ENCODE measurements at places on chromosomes 2 and 18.

DNA sequence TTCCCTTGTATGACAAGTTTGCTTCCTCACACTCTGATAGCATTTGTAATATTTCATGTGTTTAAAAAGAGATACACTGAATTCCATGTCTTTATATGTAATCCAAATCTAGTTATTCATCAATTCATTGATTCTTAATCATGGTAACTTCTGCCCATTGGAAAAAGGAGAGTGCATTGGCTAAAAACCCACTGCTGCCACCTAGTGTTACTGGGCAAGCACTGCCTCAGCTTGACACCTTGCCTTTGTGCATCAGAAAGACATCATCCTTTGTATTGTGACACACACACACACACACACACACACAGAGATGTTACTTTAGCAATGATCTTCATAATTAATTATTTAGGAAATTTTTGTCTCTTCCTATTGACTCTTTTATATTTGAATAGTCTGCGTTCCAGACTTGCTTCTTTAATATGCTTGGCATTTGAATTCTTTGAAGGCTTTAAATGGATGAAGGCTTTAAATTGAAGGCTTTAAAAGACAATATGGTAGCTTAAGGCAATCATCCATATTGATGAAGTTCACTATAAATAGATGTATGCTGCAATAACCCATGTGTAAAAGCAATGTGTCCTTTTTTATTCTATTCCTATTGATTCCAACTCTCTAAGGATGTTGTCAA is 414.2 kb upstream of the CHST9 start:
- DNase-seq = peak; percentile 21

DNA sequence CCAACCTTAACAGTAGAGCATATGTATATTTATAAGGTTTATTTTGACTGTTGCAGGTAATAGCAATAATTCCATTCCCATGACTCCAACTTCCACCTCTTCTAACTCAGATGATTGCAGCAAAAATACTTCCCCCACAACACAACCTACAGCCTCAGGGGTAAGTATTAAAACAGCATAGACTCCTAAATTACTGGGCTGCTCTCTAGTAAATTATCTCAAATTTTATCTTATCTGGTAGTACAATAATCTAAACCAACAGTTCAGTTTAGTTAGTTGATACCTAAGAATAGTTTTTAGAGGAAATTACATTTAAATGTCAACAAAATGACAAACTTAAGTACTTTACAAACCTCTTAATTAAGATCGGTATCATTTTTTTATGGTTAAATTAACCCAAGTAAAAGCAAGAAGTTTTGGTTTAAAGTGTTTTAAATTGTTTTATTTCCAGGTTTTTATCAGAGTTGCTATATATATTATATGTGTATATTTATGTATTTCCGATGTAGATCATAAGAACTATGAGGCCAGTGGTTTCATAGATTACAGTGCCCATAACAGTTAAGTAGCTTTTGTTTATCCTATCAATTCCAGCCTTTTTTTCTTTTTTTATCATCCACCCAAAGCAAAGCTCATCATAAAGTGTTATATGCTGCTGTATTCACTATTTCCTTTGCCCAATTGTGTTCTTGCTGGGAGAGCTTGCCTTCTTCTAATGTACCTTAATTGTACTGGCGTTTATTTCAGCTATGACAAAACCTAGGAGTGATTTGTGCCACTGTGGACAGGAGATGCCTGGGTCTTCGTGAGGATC is 13.7 kb downstream of the GATA6 start:
- no peak for DNase-seq

DNA sequence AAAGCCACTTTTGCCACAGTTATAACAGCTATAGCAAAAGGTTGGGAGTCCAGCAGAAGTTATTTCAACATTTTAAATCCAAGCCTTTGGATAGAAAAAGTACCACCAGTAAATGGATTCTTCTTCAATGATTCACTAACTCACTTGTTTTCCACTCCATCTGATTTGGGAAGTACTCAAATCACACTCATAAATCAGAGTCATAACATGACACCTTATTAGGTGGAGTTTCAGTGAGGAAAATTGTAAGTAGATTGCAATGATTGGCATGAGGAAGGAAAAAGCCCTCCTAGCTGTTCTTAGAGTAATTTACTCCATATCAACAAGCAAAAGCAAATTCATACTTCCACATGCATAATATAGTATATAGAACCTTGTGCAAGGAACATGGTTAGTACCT is 132.9 kb downstream of the NR4A2 start:
- DNase-seq = no peak

DNA sequence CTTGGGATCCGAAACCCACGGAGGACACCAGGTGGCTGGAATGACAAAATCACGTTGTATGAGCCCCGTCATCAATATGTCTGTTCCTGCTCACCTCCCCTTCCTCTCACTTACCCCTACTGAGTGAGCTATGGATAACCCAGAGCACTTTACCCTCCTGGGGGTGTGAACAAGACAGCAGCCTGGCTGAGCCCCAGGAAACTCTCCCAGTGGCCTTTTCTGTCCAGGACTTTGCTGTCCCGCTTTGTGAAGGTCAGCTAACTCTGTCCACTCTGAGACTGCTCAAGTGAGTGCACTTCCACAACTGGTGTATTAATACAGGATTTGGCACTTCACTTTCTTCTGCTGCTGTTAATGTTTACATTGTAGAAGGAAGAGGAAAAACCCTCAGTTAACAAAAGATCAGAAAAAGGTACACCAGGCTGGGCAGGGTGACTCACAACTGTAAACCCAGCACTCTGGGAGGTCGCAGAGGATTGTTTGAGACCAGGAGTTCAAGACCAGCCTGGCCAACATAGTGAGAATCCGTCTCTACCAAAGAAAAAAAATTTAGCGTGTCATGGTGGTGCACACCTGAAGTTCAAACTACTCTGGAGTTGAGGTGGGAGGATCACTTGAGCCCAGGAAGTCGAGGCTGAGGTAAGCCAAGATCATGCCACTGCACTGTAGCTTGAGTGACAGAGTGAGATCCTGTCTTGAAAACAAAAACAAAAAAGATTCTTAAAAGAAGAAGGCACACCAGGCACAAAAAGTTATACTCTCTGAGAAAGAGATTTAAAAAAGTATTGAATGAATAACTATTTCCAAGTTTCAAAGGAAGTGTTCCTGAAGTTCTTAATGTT is 90.3 kb downstream of the CLHC1 start:
- DNase-seq = no peak

DNA sequence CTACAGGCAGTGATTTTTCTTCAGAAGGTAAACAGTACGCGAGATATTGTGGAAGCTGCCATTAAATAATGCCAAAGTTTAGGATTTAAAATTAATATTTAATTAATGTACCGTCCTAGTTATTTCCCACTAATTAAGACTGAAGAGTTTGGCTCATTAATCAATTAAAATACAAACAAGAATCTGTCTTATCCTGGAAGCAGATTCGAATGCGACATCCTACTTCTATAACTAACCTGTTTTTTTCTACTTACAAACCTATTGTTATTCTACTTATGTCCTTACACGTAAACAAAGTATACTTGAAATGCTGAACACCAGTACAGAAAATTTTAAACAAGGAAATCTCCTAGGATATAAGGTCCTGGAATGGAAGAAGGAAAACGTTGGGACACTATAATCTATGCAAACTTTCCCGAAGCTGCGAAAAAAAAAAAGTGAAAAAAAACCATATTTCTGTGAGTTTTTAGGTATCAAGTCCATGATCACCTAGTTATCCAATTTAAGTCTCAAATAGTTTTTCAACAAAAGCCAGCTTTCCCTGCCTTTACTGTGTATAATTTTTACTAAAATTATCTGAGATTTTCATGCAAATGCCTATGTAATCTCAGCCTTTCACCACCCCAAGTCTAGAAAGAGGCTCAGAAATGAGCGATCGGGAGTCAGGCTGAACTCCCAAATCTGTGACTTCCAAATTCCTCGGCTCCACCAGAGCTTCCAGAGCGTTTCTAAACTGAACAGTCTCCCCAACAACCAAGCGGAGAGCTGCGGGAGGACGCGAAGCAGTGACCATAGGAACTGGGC is 1.2 kb upstream of the C2orf15 start:
- no peak for DNase-seq

DNA sequence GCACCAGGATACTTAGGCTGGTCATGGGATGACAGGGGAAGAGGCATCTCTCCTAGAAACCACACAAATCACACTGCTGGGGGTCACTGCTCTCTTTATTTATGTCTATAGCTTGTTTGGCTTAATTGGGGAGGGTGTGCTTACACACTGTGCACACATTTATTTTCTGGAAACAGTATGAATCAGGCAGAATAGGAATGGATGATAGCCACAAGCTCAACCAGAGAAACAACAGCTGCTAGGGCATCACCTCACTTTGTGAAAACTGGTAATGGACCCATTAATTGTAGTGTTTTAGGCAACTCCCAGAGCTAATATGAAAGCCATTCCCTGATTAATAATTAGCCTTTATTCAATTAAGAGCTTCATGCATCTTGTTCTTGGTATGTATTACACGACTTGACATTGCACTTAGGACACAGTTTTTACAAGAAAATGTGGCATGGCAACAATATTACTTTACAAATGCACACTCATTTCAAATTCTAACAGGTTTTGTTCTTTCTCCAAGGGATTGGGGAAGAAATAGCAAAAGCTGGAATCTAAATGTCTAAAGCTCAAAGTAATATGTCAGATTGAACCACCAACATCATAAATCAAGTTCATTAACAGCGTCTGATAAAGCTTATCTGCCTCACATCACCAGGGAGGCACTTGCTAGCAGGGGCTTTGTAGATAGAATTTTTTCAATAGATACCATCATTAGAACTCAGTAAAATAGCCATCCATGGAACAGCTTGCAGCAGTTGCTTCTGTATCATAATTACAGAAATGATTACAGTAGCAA is 361.9 kb upstream of the FSHR start:
- no peak for DNase-seq

- DNase-seq = no peak
Measured at GRCh38 chr2:8799004-8799403, 38.4 kb downstream of the KIDINS220 start.

GRCh38 chr2:101264360-101264939 is 11.8 kb downstream of the CNOT11 start:
- DNase-seq = no peak

GRCh38 chr2:68912111-68912510 is 40.6 kb downstream of the GKN2 start:
- DNase-seq = no peak

GRCh38 chr2:227388537-227389011 is 825 bp upstream of the SCYGR1 start:
- no peak for DNase-seq

DNA sequence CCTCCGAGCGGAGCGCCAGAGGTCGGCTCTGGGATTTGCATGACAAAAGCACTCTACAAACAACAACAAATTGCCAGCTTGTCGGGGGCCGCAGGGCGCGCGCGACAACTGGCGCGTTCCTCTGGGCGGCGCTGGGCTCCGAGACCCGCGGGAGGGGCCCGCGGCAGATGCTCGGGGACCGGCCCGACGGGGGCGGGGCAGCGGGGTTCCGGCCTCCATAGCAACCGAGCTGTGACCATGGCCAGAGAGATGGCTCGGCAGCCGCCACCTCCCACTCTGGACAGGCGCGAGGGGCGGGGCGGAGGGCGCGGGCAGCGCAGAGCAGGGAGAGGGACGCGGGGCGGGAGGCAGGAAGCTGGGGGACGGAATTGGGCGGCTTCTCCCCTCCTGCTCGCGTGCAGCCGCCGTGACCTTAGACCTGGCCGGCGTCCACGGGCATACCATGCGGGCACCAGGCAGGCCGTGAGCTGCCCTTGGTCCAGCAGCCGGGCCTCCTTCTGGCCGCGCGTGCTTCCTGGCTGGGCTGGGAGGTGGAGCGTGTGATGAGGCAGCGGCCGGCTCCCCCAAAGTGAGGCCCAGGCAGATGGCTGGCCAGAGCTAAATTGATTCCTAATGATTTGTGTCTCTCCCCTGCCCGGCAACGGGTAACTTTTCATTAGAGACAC is 171.5 kb downstream of the CELF4 start:
- DNase-seq = peak; percentile 19

DNA sequence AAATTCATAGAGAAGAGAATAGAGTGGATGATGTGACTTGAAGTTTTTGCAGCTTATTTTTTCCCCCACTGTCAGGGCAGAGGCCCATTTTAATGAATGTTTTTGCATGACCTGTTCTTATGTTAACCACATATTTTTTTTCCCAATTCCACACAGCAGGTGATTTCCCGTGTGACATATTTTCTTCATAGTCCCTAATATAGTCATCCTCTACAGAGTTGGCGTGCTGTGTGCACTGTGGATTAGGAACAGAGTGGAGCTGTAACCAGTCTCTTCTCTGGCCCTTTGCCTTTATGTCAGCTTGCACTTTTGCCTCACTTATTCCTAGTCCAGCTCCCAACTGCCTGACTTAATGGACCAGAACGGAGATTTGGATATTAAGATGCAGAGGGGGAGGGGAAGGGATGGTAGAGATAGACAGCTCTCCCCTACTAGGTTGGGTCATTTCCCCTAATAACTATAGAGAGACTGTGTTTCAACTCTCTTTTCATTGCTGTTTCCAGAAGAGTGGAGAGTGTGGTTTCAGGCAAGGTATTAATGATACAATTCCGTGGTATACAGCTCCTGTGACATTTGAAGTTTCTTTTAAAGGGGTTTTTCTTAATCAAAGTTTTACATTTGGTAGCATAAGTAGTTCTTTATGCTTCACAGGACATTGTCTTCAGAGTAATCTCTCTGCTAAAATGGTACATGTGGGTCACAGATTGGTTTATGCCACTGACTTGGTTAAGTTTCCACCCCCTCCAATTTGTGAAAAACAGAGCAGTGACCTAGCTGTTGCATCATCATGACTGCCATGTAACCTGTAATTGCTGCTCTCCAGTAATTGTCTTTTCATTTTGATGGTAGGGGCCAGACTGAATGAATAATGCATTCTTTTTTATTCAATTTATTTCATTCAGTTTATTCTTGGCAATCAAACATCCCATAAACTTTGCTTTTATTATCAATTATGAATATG is 161.3 kb downstream of the HAUS1 start:
- DNase-seq = no peak

DNA sequence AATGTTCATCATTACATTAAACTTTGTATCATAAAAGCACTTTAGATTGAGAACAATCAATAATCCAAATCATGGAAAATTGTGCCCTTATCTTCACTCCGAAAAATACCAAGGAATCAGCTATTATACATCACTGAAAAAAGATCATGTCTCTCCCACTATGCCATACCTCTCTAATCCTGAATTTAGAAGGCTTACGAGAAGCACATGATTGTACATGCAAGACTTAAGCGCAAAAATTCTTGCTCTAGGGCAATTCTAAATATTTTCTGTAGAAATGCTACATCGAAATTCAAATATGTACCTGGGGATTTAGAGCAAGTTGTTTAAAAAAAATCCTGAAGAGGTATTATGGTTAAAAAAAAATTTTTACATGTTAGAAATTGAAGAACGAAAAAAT is 1.3 kb downstream of the CYTIP start:
- no peak for DNase-seq

- no peak for DNase-seq
Measured at GRCh38 chr2:228016402-228016801, 145.0 kb downstream of the DAW1 start.

GRCh38 chr2:121140734-121141133 is 144.3 kb downstream of the TFCP2L1 start:
- DNase-seq = no peak

GRCh38 chr2:778731-779350 is 101.6 kb upstream of the TMEM18 start:
- no peak for DNase-seq

Data from HFF-Myc (cell line).